ENCODE measurements at places on chromosomes 3 and 15.

GRCh38 chr15:98899272-98900021 is 108.1 kb downstream of the PGPEP1L start:
- no peak for DNase-seq

DNA sequence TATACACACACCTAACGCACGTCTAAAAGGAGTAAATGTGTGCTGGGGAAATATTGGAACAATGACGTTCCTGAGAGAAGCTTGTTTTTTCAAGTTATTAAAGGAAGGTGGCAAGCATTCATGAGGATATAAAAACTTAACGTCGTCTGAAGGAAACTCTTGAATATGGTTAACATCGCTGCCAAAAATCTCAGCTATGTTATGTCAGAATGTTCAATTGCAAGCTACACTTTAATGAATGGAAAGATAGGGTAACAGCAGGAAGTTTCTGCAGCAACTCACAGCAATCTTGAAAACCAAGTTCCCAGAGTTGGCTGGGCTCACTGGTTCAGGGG is 54.3 kb upstream of the MEF2A start:
- DNase-seq = no peak

DNA sequence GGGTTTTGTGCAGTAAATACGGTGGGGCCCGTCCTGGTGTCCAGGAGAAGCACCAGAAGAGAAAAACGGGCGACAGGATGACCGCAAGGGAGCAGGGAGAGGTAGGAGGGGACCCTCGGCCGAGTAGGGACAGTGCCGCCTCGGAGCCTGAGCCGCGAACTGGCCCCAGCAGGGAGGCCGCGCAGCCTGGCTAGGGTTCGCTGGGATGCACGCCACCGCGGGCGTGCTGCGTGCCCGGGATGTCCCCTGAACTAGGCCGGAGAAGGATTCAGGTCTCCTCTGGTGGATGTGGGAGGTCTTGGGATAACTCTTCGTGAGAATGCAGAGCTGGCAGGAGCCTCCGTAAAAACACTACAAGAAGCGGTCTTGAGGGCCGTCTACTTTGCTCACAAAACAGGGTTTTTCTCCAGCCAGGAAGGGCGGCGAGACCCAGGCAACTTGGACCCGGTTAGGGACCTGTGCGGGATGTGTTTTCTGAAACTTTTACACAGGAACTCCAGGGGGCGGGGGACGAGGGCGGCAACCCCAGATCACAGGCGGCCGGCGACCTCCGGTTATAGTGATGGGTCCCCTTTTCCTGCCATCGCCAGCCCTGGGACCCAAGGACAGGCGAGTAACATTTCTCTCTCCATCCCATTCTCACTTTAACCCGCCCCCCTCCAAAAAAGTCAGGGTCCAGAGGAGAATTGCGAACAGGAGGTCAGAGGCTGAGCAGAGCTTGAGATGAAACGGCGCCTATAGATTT is 35.5 kb downstream of the NR2F2 start:
- no peak for DNase-seq

DNA sequence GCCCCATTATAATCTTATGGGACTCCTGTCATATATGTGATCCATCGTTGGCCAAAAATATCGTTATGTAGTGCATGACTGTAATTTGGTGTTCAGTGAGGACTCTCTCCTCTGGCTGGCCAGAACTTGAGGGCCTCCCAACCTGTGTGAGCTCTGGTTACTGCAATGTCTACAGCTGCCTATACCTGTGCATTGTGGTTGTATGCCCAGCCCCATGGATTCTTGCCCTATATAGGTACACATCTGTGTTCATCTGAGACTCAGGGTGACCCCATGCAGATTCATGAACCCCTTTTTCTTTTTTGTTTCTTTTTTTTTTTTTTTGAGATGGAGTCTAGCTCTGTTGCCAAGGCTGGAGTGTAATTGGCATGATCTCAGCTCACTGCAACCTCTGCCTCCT is 32.6 kb upstream of the KLF13 start:
- no peak for DNase-seq

GRCh38 chr3:151351219-151351618 is 21.9 kb upstream of the P2RY13 start:
- DNase-seq = no peak

DNA sequence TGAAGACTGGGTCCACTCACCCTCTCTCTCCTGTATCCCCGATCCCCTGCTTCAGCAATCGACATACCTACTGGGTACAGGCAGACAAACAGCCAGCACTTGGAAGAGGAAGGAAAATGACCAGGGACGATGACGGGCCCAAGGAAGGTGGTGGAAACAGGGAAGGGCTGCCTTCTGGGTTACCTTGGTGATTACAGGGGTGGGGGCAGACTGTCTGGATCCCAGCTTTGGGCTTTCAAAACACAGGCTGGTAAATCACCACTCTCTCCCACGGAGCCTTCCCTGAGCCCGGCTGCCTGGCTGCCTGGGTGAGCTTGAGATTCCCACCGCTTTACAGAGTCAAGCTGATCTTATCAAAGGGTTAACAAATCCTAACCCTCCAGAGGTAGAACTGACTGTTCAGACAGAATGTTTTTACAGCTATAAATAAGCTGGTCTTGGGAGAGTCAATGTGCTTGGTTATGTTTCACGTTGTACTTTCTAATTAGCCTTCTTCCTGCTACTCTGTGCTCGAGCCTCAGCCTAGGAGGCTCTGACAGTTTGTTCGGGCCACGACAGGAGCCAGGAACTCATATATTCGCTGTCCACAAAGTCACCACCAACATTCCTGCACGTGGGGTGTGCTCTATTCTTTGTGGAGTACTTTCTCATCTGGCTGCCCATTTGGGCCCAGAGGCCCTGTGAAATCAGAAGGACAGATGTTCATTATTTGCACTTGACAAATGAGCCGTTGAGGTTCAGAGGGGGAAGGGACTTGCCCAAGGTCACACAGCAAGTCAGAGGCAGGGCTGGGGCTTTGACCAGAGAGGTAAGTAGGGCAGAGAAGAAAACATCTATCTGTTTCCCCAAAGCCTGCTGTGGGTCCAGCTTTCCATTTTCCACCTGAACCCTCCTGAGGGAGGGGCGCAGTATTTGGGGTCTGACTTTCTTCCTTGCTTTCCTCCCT is 63.5 kb downstream of the FEM1B start:
- DNase-seq = no peak

DNA sequence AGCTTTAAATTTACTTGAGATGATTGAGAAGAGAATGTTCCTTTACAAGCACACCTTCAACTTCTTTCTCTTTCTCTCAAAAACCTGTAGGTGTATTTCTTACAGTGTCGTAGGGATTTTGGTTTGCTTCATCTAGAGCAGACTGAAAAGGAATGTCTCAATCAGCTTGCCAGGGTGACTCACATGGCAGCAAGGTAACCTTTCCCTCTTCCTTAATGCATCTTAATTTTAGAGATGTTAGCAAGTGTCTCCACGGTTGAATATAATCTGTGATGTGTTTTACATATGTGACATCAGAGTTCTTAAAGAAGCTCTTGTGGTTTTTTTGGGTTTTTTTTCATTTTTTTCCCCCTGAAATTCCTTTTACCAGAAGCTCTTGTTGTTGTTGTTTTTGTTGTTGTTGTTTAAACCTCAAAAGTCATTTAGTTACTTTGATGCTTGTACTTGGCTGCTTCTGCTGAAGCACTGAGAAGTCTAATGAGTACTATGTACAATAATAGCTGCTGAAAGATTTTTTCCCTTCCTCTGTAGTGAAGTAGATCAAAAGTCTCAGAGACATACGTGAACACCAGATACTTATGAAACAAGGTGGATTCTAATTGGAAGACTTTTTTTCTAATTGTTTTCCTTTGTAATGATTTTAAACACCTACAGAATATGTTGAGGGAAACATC is 83.1 kb downstream of the RETNLB start:
- DNase-seq = no peak

GRCh38 chr15:42984493-42985034 is 64.0 kb upstream of the TTBK2 start:
- no peak for DNase-seq

DNA sequence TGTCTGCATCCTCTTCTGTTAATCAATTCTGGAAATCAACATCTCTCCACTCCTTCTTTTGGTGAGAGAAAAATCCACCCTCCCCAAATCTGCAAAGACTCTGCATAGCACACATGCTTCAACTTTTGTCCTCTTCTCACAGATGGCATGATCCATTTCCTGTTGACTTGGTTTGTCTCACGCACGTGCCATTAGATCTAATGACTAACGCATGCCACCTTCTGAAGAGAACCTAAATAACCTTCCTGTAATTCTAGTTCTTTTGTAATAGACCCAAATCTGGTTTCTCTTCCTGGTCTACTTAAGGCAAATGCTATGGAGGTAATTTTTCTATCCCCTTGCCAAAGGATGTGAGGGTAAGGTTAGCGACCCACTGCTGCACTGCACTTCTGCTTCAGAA is 51.0 kb upstream of the ATOSA start:
- DNase-seq = no peak

DNA sequence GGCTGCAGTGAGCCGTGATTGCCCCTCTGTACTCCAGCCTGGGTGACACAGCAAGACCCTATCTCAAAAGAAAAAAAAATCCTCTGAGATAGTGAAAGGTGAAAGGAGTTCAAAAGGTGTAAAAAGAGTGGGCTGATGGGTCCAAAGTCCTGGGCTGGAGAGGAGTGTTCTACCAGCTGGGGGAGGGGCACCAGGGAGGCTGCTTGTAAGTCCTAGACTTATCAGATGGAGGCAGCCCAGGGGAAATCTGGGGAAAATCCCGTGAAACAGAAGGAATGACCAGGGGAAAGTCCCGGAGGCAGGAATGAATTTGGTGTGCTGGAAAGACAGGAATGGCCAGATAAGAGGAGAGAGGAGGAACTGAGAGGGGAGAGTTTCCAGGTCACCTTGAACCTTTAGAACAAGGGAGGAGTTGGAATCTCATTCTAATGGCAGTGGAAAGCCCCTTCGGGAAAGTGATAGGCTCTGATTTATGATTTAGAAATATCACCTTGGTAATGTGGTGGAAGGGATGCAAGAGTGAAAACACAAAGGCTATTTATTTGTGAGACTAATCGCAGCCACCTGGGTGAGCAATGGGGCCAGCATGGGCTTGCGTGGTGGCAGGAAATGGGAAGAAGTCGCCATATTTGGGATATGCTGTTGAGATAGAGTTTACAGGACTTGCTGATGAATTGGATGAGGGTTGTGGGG is 23.4 kb upstream of the PPP4R2 start:
- no peak for DNase-seq

- DNase-seq = no peak
These were observed 32.9 kb upstream of the SKOR1 start for GRCh38 chr15:67792250-67792942.

DNA sequence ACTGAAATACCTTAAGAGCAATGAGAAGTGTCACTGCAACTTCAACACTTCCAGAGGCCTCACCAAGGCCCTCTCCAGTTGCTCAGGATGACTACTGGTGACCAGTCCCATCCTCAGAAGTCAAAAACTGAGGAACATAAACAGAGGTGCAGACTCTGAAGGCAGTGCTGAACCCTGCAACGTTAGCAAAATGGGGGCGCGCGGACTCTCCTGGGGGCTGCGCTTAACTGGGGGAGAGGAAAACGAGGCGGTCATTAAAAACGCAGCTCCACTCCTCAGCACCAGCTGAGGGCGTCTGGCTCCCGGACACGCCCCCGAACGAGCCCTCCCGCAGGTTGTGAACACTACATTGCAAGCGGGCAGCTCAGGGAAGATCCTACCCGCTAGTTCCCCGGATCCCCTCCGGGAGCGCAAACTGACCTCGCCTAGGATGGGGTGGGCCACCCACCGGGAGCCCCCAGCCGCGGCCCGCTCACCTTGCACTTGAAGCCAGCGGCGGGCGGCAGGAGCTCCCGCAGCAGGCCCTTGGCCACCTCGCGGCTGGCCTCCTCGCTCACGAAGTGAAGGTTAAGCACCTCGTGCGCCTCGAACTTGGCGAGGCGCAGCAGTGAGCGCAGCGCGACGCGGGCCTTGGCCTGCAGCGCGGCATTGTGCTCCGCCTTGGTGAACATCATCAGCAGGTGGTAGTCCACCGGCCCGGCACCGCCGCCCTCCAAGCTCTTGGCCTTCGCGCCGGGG is 711 bp downstream of the XXYLT1 start:
- peak; percentile 40 for DNase-seq

DNA sequence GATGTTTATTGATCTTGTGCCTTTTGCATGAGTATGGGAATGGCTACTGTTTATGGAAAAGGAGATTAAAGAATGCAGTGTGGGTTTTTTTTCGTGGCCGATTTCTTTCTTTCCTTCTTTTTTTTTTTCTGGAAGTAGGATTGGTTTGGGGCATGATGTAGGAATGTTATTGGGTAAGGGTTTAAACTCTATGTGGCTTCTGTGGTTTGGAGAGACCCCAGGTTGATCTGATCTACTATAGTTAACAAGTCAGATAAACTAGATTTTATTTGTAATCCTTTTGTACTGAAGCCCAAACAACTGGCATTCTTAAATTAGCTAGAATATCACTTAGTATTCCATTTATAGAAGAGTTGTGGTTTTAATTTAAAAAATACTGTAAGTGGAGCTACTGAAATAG is 304.8 kb downstream of the LPP start:
- DNase-seq = no peak

DNA sequence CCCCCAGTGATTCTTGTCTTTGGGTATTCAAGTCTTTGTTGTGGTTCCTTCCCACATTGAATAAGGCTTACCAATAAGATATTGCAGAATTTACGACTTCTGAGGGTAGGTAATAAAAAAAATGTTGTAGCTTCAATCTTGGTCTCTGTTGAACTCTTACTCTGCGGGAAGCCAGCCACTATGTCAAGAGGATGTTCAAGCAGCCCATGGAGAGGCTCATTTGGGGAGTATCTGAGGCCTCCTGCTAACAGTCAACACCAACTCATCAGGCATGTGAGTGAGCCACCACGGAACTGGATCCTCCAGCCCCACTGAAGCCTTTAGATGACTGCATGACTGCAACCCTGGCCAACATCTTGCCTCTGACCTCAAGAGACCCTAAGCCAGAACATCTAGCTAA is 3.2 kb upstream of the TBC1D23 start:
- no peak for DNase-seq

GRCh38 chr3:74372743-74373142 is 241.7 kb downstream of the CNTN3 start:
- no peak for DNase-seq

DNA sequence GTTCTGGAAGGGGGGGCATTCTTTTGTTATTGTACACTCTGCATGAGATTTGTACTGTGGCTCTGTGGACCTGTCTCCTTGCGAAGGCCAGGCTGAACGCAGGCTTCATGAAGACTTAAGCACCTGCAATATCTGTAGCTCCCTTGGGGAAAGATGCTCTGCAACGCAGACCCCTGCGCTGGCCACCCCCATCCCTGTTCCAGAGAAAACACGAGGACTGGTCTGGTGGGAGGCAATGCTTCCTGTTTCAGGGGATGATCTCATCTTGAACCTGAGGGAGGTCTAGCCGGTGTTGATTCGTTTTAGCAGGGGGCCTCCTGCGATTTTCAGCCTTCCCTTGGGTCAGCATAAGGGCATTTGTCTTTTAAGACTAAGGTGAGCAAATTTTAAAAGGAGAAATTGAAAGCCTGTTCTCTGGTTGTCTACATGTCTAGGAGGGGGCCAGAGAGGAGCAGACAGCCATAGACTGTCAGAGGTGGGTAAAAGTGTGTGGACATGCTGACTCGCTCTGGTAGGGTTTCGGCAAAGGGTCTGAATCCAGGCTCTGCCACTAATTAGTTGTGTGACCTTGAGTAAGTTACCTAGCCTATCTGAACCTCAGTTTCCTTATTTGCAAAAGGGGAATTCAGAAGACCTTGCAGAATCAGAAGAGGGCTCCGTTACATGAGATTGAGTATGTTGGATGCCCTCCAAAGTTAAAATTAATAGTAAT is 80.9 kb upstream of the RASGRF1 start:
- DNase-seq = no peak

GRCh38 chr15:48250640-48251076 is 44.6 kb downstream of the SLC12A1 start:
- DNase-seq = no peak

- no peak for DNase-seq
These were observed 9.7 kb downstream of the TRPM7 start for GRCh38 chr15:50676799-50677483.

All from hematopoietic multipotent progenitor cell treated with erythropoietin and hydrocortisone succinate and interleukin-3 and kit ligand, for 15 days (in vitro differentiated cells).